ENCODE measurements at places on chromosomes 13 and 19.

DNA sequence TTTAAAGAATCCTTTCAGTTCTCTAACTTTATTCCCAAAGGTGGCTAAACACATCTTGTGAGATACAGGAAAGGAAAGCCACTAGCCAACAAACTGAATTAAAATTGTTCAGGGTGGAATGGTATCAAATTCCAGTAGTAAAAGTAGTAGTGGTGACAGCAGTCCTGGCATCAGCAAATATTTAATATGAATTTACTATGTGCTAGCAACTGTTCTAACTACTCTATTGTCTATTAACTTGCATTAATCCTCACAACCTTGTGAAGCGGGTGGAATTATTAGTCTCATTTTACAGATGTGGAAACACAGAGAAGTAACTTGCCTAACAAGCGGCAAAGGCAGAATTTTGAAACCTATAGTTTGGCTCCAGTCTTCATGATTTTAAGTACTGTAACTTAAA lies 130.1 kb downstream of the KLF12 start:
- DNase-seq, result no peak

GRCh38 chr19:1490311-1491113 lies at the start of gene PCSK4:
TSS of gene PCSK4 (minus strand) at chr19:1490350. CDS start at chr19:1490346, 4 bp downstream.
- DNase-seq, result peak; percentile 97

GRCh38 chr19:41296433-41296871 lies 13.5 kb upstream of the CCDC97 start:
- DNase-seq, result no peak

DNA sequence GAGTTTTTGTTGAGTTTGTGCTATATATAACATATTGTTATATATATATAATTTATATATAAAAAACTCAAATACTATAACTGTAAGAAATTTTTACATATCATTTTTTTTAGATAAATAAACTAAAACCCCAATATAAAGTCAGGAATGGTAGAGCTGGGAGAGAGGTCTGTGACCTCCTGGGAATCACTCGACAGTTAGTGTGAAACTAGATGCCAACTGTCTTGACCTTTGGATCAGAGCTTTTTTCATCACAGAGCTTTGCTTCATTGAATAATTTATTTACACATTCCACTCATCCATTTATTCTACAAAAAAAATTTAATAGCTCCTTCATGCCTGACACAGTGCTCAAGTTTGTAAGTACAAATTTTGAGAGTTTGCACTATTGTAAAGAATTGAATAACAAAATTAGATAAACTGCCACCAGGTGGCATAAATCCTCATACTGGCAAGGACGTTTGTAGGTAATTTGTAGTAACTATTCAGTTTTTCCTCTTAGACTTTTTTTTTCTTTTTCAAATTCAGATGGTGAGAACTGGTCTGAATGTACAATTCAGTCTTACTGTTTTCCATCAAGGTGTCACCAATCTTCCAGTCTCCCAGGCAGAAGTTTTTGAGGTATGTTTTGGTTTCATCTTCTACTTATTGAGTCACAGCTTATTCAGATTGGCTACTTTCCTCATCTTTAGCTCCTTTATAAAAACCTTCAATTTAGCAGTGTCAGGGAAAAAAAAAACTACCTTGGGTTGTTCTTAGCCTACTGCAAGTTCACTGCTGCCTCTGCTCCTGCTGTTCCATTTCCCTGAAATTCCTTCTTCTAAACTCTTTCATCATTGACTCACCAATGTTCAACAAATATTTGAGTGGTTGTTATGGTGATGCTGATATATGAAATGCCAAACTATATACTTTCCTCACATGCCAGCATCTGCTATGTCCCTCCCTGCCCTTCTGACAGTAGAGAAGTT lies 28.7 kb downstream of the LACC1 start:
- DNase-seq, result no peak

- no peak for DNase-seq
Measured at GRCh38 chr19:36963280-36963679, 47.1 kb downstream of the ZNF568 start.

DNA sequence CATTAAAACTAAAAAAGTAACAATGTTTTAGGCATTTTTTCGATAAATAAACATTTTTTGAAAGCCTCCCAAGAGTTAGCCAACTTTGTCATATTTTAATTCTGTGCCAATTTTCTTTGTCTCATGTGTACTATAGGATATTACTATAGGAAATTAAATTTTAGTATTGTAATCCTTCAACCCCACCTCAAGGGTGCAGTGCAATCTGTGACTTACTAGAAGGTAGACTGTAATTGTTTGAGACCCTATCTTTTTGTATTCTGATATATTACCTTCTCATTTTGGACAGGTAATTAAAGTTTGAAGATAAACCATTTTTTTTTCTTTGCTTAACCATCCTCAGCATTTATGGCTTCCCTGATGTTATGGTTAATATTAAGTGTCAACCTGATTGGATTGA lies 457.8 kb downstream of the PCDH20 start:
- DNase-seq, result no peak

DNA sequence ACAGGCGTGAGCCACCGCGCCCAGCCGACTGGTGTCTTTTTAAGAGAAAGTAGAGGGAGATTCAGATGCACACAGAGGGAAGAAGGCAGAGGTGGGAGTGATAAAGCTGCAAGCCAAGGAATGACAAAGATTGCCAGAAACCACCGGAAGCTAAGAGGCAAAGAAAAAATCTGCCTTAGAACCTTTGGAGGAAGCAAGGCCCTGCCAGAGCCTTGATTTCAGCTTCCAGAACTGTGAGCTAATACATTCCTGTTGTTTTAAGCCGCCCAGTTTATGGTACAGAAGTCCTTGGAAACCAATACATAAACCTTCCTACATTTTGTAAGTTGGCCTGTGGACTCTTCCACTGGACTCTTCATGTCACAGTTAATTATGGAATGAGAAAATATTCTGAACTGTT lies 71.7 kb upstream of the SOX21 start:
- no peak for DNase-seq

DNA sequence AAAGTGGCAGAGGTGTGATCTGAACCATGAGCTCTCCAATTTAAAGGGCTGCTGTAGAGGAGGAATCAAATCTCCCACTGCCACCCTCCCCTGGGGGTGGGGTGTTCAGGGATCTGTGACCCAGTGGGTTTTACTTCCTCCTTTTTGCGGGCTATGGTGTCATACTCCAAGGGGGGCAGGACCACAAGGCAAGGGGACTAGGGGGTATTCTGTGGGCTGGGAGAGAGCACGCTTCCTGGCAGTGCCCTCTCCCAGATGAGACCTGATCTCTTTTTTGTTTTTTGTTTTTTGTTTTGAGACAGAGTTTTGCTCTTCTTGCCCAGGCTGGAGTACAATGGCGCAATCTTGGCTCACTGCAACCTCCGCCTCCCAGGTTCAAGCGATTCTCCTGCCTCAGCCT lies 10.3 kb downstream of the PLD3 start:
- no peak for DNase-seq

DNA sequence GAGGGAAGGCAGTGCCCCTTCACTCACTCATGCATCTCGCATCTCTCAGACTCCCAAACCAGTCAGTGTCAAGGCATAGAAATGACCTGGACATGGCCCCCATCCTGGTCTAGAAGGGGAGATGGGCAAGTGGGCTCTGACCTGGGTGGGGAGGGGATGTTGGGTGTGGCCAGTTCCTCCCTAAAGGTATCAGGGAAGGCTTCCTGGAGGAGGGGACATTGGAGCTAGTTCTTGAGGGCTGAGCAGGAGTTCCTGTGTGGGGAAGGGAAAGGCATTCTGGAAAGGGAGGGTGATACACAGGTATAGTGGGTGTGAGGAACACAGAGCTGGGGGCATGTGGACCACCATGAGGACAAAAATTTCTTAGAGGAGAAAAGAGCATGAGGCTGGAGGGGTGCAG lies 4.0 kb downstream of the IL4I1 start:
- DNase-seq, result no peak

DNA sequence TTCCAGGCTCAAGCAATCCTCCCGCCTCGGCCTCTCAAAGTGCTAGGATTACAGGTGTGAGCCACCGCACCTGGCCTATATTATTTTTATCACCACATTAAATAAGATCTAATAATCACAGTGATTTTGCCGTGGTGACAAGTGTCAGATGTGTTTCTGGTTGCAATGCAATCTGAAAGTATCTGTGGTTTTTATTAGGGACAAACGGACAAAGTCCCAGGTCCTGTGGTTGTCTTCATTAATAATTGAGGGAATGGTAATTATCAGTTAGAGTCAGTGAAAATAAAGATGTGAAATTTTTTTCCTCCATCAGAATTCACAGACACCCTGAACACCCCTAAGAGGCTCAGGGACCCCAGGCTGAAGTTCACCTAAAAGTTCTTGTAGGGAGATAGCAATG lies 1.3 kb upstream of the TICAM1 start:
- no peak for DNase-seq

DNA sequence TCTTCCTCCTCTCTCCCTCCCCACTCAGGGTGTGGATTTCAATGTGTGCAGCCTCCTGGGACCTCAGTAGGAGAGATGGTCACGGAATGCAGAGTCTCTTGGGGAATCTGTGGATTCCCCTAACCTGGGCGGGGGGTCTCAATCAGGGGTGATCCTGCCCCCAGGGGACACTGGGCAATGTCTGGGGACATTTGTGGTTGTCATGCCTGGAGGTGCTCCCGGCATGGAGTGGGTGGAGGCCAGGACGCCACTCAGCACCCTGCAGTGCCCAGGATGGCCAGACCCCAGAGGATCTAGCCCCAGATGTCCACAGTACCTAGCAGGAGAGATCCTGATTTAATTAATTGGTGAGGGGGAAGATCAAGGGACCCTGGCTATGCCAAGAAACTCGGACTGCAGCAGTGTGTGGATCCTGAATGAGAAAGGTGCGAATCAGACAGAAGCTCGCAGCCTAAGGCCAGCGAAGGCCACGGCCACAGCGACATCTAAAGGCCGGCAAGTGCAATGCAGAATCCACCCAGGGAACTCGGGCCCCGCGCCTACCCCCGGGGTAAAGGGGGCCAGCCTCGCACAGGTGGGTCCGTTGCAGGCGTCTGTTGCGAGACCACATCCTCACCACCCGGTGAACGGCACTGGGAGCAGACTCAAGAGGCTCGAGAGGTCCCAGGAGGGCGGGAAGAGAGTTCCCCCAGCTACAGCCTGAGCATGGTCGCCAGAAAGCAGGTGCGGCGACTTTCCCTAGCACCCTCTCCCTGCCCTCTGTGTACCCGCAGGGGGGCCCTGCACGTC lies 88.8 kb downstream of the GNG7 start:
- peak; percentile 31 for DNase-seq

DNA sequence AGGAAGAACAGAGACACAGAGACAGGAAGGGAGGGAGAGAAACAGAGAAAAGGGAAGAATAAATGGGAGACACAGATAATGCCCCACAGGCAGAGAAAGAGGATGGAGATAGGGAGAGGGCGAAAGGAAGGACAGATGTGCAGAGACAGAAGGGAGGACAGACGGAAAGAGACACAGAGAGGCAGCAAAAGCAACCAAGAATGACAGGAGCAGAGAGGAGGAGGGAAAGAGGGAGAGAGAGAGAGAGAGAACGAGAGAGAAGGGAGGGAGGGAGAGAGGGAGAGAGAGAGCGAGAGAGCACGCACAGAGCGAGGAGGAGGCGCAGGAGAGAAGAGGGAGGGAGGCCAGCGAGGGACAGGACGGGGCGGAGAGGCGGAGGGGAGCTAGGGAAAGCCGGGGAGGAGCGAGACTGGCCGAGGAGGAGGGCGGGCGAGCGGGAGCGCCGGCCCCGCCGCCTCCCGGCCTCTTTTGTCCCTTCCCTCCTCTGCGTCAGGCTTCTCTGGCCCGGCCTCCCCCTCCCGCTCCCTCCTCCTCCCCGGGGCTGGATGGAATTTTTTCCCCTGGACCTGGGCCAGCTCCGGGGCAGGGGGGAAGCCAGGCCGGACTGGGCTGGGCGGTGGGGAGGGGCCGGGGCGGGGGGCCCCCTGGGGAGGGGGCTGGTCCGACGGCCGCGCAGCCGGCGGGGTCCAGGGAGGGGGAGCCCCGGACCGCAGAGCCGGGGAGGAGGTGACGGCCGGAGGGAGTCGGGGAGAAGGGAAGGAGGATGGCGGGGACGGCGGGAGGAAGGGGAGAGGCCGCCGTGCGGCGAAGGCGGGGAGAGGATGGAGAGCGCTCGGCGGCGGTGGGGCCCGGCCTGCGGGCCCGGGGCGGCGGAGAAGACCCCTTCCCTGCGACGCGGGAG lies 4.2 kb upstream of the SPACA6 start:
- no peak for DNase-seq

DNA sequence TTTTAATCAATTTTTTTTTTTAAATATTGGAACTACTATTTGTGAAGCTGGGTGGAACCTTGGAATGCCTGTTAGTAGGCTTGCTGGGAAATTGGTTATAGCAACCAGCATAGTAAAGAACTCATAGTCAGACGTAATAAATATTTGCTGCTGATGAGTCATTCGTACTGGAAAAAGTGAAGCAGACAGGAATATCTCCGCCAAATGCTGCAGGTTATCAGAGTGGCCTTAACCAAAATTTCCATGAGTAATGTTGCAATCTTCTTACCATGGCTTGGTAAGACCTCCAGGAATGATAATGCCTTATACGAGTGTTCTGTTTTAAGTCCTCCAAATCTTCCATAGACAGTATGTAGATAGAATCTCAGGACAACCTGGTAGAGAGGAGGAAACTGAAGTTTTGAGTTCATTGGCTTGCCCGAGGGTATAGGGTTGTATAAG lies 34.2 kb downstream of the MBNL2 start:
- no peak for DNase-seq

GRCh38 chr19:51726049-51726448 lies 2.3 kb upstream of the HAS1 start:
- no peak for DNase-seq

DNA sequence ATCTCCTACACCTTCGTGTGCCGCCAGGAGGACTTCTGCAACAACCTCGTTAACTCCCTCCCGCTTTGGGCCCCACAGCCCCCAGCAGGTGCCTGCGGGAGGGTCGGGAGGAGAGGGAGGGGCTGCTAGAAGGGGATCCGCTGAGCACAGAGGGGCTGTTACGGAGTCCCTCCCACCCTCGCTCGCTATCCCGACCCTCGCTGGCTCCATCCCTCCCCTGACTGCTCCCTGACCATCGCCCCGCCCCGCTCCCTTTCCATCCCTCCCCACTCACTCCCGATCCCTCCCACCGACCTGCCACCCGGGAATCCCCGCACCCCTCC lies 780 bp downstream of the CD177 start:
- no peak for DNase-seq
